H9 (cell line): ENCODE measurements at places on chromosomes 1 and 21.

DNA sequence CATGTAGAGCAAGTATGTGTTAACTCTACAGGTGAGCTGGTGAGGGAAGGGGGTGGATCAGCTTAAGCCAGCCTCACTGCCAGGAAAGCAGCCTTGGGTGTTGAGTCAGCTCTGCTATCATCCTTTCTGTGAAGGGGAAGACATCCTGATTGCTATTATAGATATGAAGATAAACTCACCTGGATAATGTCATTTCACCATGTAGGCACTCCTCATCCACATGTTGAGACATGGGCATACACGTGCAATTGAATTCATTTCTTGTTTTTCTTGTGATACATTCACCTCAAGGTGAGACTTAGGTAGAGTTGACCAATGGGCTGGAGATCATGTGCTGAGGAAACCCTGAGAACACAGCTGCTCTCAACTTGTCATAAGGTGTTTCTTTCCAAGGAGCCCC lies 136.9 kb downstream of the CACNA1E start:
- no peak for DNase-seq

GRCh38 chr21:38879912-38880576 lies 74.3 kb downstream of the ETS2 start:
- DNase-seq, result no peak

- DNase-seq, result no peak
Observed at GRCh38 chr1:155913969-155914757, 3.0 kb upstream of the RIT1 start.

- no peak for DNase-seq
Observed at GRCh38 chr1:204293605-204294337, 66.0 kb downstream of the PLEKHA6 start.

GRCh38 chr1:43938892-43939587 lies 5.4 kb downstream of the ARTN start:
- no peak for DNase-seq

DNA sequence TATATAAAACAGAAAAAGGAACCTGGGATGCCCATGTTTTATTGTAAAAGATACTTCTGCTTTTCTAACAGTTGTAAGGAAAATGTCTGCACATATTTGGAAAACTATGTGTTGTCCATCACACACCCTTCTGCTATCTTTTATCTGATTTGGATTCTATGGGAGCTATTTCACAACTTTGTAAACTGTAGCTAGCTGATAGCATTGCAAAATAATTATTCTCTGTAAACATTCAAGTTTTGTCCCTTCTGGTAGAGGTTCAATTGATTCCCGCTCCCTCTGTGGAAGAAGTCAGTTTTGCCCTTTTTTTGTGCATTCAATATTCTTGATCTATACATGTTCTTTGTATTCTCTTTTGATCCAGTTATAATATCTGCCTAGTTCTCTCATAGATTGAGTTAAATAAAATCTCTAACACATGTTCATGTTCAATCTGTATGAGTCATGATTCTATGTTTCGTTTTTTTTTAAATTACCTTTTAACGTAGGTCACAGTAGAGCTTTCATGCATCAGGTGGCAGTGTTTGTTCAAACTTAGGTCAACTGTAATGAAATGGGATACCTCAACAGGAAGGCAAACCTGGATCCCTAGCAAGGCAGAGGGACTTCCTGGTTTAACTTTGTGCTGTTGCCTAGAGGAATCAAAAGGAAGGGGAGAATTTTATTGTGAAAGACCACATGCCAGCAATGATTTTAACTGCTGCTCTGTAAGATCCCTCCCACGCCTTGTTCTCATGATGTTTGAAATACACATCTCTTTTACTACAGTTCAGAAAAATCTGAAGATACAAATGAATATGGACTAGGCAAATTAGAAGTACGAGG lies 26.0 kb upstream of the BCL9 start:
- DNase-seq, result peak; percentile 46

DNA sequence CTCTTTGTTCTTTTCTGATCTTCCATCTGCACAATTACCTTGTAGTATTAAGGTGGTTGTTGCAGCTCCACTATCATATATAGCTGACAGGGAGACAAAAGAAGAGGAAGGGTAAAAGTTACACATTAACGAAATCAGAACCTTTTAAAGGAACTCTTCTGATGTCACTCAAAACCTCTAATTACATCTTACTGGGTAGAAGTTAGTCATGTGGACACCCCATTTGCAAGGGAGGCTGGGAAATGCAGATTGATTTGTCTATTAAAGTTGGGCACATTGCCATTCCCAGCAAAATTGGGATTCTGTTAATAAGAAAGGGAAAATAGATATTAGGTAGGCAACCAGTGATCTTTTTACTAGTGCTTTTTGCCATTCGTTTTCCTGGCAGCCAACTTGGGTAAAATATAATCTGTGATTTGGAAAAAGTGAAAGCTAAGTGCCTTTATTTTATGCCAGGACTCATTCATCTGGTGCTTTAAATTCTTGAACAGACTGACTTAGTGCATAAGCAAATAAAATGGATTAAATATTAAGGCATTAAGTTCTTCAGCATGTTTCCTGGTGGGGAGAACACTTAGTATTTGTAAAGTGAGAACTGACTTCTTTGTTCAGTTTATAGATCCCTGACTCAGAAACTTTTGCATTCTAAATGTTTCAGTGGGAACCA lies 71.3 kb downstream of the DNM3 start:
- DNase-seq, result no peak

DNA sequence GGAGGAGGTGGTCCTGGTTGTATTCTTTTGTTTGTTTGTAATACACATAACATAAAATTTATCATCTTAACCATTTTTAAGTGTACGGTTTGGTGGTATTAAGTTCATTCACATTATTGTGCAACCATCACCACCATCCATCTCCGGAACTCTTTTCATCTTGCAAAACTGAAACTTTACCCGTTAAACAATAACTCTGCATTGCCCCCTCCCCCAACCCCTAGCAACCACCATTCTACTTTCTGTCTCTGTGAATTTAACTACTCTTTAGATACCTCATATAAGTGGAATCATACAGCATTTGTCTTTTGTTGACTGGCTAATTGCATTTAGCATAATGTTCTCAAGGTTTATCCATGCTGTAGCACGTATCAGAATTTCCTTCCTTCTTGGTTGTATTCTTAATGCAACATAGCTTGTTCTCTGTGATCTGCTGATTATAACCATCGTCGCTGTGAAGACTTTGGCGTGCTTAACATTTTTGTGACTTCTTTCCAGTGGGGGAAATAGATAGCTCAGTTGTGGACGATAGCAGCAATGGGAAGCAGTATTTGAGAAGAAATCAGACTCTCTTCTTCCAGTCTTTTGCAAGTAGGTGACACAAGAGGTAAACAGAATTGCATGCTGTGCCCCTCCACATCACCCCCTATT lies 117.5 kb upstream of the HOOK1 start:
- no peak for DNase-seq

- DNase-seq, result no peak
Observed at GRCh38 chr1:85473390-85473789, 8.4 kb upstream of the DDAH1 start.

DNA sequence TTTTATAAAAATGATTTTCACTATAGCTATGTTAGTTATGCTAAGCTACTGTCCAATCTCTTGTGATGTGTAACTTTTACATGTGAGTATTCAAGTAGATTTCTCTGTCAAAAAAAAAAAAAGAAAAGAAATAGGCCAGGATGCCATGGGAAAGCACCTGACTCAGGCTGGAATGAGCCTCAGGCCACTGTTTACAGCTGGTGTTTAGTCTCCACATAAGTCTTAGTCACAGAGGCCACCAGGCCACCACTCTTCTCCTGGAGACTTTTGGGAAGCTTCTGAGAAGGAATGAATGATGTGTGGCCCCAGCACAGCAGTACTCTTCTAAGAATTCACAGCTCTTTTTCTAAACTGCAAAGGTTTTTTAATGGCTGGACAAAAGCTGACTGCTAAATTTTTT lies 48.9 kb downstream of the CHML start:
- DNase-seq, result no peak

DNA sequence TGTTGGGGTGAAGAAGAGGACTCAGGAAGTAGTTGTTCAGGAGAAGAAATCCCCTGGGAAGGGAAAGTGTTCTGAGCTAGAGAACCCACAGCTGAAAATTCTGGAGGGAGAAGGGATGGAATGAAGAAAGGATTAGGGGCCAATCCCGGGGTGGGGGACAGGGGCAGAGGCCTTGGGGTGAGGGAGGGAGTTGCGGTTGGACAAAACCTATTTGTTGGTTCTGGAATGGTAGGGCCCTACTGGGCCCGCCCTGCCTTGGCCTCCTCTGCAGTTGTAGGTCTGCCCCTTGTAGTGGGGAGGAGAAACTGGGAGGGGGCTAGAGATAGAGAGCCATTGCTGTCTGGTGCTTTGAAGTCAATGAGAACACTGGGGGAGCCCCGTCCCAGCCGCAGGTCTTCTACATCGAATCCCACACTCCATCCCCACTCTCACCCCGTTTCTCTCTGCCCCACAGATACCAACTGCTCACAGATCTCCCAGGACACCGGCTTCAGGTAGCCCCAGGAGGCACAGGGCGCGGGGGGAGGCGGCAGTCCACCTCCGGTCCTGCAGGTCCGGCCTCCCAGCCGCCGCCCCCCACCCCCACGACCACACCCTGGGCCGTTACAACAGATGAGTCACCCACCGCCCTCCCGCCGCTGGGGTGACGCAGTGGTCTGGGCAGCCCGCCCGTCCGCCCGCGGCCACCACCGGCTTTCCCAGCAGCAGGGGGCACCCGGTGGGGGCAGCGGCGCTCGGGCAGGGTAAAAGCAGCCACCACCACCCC lies 1.1 kb downstream of the TAGLN2 start:
- DNase-seq, result peak; percentile 71

DNA sequence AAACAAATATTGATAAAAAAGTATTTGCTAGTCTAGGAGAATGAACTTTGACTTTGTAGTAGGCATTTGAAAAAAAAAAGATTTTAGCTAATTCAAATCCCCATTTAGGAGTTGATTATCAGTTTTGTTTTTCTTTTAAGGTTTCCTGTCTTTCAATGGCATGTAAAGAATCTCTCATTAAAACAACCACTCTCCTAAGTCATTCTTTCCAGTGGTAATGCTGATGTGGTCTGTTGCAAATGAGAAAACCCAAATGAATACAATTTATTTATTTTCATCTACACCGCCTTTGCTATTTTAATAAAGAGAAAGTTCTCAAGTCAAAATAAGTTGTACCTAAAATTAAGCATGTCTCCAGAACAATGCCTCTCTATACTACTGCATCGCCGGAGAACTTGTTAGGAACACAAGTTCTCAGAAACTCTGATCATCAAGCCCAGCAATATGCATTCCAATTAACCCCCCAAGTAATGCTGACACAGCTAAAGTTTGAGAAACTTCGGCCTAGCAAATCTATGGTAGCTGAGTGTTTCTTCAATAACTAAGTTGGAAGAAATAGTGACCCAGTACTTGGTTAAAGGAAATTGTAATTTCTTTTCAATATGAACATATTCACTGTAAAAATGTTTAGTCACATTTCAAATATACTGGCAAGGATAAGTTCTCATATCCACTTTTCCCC lies 255.1 kb downstream of the PTPRC start:
- no peak for DNase-seq

DNA sequence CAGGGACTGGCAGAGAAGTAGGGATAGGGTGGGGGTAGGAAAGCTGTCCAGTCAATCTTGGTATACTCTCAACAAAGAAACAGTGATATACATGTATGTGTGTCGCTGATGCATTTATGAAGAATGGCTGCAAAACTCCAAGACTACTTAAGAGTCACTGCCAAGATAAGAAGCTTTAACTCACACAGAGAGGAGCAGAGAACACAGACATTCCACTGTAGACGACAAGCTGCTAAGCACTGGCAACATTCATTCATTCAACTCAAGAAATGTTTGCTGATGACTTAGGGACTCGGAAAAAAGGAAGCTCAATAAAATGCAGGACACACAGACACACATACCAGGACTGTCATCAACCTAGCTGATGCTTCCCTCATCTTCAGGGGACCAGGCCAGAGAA lies 5.5 kb downstream of the CTNNBIP1 start:
- no peak for DNase-seq

DNA sequence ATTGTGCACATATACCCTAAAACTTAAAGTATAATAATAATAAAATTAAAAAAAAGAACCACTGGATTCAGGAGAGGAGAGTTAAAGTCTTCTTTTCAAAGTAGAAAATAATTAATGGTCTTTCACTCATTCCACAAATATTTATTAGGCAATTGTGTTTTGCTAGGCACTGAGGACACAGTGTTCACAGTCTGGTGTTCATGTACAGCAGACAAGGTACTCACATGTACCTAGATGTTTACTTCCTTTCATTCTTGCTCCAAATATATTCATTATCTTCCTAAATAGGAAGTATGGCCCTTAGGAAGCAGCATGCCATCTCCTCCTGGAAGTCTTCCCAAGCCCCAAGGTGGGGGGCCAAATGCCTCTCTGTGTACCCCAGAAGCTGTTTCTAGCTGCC lies 265.0 kb downstream of the NPHP4 start:
- no peak for DNase-seq

DNA sequence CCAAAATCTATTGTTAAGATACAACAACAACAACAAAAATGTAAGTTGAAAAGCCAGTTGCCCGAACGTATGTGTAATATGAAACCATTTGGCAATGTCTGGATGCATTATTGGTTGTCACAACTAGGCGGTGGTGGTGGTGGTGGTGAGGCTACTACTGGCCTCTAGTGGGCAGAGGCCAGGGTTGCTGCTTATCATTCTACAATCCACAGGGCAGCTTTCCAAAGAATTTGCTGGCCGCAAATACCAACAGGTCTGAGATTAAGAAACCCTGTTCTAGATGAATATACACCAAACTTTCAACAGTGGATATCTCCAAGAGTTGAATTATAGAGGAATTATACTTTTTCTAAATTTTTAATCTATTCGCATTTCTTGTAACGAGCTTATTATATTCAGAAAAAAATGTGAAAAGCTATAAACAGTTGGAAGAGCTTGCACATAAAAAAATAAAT lies 26.8 kb upstream of the ZNF697 start:
- no peak for DNase-seq

GRCh38 chr1:233707880-233708815 lies 94.2 kb downstream of the KCNK1 start:
- DNase-seq, result no peak

- no peak for DNase-seq
Observed at GRCh38 chr21:34935898-34936297, 113.2 kb downstream of the RUNX1 start.

DNA sequence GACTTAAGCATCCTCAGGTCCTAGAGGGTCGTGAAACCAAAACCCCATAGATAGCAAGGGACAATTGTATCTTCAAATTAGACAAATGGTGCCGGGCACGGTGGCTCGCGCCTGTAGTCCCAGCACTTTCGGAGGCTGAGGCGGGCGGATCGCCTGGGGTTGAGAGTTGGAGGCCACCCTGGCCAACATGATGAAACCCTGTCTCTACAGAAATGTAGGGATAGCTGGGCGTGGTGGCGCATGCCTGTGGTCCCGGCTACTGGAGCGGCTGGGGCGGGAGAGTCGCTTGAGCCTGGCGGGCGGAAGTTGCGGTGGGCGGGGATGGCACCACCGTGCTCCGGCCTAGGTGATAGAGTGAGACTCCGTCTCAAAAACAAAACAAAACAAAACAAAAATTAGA lies 780.6 kb downstream of the BRINP3 start:
- DNase-seq, result no peak
